ENCODE measurements at places on chromosomes 5 and 9.

GRCh38 chr9:134518004-134518606, 123.5 kb upstream of the COL5A1 start:
- no peak for DNase-seq

GRCh38 chr9:83473488-83473971, 64.7 kb downstream of the FRMD3 start:
- no peak for DNase-seq

DNA sequence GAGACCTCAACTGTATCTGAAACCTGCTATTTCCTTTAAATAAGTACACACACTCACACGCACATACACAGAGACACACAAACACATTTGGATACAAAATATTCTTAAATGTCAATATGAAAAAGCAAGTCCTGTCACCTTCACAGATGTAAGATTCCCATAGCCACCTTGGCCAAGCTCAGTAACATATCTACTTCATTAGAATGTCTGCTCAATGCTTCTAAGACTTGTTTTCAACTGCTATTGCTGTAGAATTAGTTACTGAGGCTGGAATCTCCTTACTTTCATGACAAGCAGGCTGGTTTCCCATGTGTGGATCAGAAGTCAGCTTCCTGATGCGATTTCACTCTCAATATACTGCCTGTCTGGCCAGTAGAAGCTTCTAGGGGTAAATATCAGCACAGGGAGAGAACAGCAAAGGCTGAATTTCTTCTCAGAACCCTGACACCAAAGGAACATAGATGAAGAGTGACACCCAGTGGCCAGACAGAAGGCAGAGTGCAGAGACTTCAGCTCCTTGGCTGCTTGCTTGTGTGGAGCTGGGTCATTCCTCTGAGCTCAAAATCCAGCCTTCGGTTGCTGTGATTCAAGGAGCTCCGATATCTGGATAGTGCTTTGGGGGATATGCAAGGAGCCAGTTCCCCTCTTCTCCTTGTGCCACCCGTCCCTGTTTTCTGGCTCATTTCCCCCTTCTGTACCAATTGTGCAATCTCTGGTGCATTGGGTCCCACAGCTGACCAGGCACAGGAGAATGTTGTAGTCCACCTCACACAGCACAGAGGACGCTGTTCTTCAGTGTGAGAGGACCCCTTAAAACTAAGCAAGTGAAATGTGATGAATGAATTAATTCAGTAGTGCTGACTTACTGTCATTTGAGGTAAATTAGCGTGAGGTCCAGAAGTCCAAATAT, 26.6 kb upstream of the ABLIM3 start:
- DNase-seq: peak; percentile 2

- DNase-seq: no peak
Observed at GRCh38 chr5:158054223-158055110, 195.5 kb upstream of the CLINT1 start.

- DNase-seq: no peak
Observed at GRCh38 chr9:115653171-115653606, 500.4 kb upstream of the PAPPA start.

DNA sequence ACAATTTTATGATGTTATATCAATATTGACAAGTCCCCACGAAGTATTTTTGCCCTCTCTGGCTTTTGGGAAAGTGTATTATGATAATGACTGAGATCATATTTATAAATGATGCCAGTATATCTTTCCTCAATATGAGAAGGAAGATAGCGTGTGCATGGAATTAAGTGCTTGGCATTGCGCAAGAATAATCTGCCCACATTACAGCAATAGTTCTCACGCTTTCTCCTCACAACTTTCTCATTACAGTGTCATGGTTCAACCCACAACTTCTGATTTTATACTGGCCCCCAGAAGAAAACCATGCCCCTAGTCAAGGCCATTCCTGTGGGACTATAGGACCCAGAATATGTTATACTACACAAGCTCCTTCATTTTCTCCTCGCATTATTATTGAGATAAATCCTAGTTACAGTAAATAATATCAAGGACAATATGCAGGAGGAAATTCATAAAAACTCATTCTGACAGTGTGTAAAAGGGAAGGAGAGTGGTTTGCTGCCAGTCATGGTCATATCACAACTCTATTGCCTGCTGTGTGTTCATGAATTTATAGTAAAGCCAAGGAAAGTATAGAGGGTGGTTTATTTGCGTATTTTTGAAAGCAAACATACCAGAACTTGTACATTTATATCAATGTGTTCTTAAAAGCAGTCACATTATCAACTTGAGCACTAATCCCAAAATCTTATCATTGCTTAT, 114.1 kb downstream of the PIK3R1 start:
- no peak for DNase-seq

DNA sequence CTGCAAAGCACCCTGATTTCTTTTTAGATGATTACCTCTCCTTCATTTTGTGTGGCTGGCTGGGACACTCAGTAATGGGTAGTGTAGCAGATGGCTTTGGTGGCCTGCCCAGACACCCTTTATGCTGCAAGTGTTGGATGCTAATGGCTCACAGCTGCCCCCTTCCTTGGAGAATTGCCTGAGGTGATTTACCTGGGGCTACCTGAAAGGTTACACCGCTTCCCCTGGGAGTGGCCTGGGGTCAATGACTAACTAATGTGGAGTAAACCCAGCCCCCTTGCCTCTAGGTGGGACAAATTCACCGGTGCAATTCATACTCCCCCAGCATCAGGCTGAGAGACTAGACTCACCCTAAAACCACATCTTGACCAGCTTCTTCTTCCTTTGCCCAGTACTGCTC, 23.5 kb upstream of the HAND1 start:
- no peak for DNase-seq

Data from NCI-H1417 treated with DMSO at 0.1 percent for 48 hours (cell line).